CD4-positive, alpha-beta T cell (primary cell): ENCODE measurements at places on chromosomes 13 and 19.

GRCh38 chr13:70520275-70521036 is 412.2 kb upstream of the KLHL1 start:
- DNase-seq, result no peak

GRCh38 chr19:14476673-14477401 is 1.7 kb upstream of the PTGER1 start:
- peak; percentile 43 for DNase-seq

- DNase-seq, result no peak
Observed at GRCh38 chr19:50377517-50377916, 1.3 kb downstream of the NR1H2 start.

- no peak for DNase-seq
Observed at GRCh38 chr13:70784207-70784989, 676.1 kb upstream of the KLHL1 start.

- DNase-seq, result no peak
Observed at GRCh38 chr19:11982526-11982925, 17.7 kb downstream of the ZNF763 start.

- DNase-seq, result no peak
Observed at GRCh38 chr13:30675717-30676116, 58.0 kb downstream of the USPL1 start.

DNA sequence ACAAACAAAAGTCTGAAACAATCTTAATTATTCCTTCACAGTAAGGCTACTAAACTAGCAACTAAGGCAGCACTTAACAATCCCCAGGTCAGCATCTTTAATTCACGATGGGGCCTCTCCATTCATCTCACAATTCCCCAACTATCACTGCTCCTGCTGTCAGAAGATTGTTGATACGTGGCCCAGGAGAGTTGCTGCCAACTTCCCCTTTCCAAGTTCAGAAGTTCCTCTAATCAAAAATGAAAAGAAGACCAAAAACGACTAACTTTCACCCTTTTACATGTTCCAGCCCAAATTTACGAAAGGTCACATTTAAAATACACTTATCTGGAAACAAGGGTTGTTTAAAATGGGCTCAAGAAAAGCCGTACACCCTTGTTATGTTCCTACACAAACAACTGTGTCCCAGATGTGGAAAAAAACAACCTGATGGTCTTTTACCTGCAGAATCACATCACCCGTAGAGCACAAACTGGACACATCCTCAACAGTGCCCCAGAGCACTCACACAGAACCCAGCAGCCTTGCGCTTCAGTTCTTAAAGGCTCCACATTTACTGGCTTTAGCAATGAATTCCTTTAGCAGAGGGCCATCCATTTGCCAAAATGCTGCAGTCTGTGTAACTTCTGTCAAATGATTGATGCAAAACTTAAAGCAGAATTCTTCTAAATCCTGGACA is 38.0 kb downstream of the PHF11 start:
- DNase-seq, result no peak

- peak; percentile 46 for DNase-seq
Observed at GRCh38 chr19:58181902-58182576, 822 bp upstream of the ZNF274 start.

- DNase-seq, result no peak
Observed at GRCh38 chr13:71979616-71980015, 112.6 kb upstream of the DACH1 start.

DNA sequence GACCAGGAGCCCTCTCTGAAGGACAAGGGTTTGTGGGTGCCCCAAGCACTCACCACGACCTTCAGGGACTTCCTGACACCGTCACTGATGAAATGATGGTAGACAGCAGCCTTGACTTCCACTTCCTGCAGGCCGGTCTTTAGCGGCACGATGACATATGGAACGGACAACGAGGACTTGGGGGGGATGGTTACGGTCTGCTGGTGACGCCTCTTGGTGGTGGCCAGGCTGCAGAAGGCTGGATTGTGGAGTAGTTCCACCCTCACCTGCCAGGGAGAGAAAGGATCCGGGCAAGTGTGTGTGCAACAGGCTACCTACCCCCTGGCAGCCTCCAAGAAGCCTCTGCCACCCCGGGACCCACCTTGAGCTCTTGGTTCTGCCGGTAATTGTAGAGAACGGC is 23.2 kb downstream of the C3 start:
- DNase-seq, result no peak

- DNase-seq, result peak; percentile 8
Observed at GRCh38 chr13:77386880-77387606, 60.1 kb upstream of the MYCBP2 start.

DNA sequence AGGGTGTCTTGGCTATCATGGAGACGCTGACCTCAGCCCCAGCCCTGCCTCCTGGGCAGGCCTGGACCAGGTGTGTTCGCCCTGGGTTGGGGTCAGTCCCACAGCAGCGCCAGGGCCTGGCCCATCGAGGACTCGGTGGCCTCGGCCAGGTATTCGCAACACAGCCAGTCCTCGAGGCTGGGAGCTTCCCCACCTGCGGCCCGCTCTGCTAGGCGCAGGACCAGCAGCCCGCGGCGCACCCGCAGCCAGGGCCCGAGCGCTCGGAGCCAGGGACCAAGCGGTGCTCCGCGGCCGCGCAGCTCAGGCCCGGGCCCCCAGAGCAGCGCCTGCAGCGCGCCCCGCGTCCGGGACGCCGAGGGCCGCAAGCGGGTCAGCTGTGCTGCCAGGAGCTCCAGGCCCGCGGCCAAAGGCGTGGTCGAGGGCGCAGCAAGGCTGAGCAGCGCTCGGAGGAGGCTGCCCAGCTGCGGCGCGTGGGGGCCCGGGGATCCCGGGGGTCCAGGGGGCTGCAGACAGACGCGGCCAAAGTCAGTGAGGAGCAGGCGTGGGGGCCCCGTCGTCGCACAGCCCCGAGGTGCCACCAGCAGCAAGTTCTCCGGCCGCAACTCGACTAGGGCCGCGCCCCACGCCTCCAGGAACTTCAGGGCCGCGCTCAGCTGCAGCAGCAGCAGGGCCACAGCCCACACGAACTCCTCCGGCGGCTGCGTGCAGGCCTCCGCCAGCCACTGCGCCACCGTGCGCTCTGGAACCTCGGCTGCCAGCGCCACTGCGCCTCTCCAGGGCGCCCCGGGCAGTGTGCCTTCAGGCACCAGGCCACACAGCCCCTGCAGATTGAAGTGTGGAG is 6.2 kb downstream of the PEAK3 start:
- no peak for DNase-seq
